A172 (cell line): ENCODE measurements at places on chromosomes 12 and 14.
A peak's percentile ranks its signal among the peaks of the same experiment; 100 is the strongest.

- no peak for DNase-seq
Measured at GRCh38 chr14:76717508-76718290, 43.6 kb upstream of the VASH1 start.

GRCh38 chr12:124992874-124993625 lies 395 bp upstream of the BRI3BP start:
- DNase-seq, result peak; percentile 52

DNA sequence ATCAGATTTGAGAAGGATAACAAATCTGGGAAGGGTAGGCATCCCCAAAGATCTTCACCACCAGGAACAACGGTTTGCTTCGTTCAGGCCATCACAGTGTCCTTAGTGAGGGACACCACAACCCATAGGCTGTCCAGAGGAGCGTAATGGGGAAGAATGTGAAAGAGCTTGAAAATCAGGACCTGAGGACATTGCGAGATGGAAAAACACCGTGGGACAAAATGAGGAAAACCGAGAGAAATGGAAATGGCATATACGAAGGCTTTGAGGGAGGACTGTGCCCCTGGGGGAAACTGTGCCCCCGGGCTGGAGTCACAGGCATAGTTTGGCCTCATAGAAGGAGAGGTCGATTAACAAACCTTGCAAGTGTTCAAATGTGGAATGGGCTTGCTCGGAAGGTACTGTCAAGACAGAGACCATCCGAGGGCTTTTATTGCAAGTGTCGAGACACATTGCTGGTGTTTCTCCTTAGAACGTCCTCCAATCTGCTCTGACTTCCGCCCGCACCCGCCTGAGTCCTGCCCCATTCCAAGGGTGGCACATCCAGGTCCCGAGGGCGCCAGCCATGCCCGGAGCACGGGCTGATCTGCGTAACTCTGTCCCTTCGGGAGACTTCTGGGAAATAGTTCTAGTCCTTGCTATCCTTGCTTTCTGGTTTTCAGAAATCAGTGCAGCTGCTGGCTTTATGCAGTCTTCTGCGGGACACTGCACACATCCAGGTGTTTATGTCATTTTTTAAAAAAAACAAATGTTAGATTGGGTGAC lies 885 bp upstream of the PALS1 start:
- no peak for DNase-seq

- no peak for DNase-seq
Measured at GRCh38 chr14:81312289-81312876, 87.7 kb downstream of the STON2 start.

GRCh38 chr12:123271001-123271668 lies 521 bp downstream of the CDK2AP1 start:
- peak; percentile 15 for DNase-seq

- no peak for DNase-seq
Measured at GRCh38 chr12:110533607-110534006, 31.5 kb downstream of the RAD9B start.

GRCh38 chr12:55996201-55996714 lies 818 bp upstream of the SUOX start:
- peak; percentile 58 for DNase-seq

GRCh38 chr12:85814071-85814470 lies 22.1 kb downstream of the RASSF9 start:
- DNase-seq, result no peak

GRCh38 chr12:16175840-16176239 lies 101.6 kb downstream of the SLC15A5 start:
- DNase-seq, result no peak

DNA sequence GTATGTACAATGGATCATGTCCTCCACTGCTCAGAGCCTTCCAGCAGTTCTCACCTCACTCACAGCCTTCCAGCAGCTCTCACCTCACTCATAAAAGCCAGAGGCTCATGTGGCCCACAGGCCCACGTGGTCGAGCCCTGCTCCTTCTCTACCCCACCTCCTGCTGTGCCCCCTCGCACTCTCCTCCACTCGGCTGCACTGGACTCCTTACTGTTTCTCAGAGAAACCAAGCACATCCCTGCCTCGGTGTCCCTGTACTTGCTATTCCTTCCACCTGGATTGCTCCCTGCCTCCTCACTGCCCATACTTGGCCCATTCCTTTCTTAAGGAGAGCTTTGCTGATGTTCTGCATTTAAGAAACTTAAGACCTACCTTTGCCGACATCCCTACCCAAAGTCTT lies 219.7 kb downstream of the ZFP36L1 start:
- no peak for DNase-seq

DNA sequence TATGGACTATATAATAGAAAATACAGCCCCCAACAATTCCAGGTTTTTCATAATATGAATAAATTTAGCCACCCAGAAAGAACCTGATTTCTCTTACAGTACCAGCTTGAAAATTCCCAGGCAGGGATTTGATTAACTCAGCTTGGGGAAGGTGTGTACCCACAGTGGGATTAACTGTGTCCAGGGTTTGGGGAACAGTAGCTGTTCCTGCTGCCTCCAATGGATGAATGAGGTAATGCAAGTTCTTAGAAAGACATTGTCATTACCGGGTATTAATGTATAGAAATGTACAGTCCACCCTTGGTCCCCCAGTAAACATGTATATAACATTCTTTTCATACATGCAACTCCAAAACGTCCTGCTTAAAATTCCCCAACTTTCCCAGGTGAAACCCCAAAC lies 115.6 kb downstream of the LRIG3 start:
- DNase-seq, result no peak

DNA sequence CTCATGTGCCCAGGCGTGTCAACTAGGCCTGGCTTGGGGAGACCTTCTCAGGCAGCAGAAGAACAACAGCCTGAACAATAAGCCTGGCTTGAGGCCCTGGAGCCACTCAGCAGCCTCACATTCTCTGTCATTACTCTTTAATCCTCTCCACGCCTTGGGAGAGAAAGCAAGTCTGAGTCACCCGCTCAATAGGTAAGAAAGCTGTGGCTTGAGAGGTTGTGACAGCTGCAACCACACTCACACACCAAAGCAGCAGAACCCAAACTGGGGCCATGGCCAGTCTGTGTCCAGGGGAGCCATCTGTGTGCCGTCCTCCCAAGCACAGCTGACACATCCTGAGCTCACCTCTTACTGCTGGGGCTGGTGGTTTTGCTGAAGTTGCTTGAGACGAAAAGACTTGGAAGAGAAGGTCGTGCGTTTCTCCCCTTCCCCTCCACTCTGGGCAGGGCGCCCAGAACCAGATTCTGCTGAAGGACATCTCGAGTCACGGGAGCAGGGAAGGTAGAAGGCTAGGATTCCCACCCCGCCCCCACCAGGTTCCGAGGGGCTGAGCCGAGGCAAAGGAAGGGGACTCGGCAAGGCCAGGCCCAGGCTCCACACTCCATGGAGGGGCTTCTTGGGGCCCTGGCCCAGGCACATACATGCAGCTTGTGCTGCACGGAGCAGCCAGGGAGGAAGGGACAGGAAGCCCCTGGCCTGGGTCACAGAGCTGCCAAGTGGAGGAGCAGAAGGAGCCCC lies 5.5 kb downstream of the TMEM63C start:
- peak; percentile 84 for DNase-seq

DNA sequence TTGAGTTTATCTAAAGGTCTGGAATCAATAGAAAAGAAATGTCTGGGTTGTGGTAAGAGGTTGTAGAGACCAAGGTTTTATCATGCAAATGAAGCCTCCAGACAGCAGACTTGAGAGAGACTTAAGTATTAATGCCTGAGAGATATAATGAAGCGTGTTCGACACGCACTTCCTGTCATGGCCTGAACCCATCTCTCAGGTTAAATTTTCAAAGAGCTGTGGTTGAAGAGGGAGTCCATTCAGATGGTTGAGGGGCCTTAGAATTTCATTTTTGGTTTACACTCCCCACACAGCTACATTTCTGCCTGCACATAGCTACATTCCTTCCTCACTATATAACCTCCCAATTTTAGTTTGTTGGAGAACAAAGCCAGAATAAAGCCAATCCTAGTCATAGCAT lies 10.1 kb upstream of the CLEC12A start:
- no peak for DNase-seq

DNA sequence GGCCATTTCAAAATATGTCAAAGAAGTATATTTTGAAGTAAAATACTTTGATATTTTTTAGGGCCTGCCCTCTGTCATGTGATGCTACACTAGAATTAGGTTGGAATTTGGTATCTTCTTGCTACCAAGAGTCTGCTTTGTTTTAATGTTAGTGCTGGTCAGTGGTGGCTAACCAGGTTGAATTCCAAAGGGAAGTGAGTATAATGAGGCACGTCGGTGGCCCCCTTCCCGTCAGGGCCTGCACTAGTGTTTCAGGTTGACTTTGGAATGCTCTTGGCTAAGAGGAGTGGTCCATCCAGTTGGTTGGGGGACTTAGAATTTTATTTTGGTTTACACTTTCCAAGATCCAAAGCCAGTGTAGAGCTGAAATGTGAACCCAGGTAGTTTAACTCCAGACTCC lies 185.4 kb downstream of the NOVA1 start:
- no peak for DNase-seq

DNA sequence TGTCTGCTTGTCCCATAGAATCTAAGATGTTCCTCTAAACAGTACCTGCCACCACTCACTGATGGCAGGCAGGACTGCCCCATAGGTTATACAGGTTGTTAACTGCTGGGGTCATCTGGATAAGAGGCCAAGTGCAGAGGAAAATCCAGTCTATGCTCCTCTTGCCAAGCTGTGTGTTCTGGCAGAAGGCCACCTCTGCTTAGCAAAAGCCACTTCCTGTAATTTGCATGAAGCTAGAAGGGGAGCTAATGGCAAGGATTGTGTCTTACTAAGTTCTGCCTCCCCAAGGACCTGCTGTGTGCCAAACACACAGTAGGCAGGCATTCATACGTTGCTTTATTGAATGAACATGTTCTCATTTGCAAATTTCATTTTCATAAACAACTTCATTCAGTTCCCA lies 445.4 kb downstream of the BCL11B start:
- no peak for DNase-seq

DNA sequence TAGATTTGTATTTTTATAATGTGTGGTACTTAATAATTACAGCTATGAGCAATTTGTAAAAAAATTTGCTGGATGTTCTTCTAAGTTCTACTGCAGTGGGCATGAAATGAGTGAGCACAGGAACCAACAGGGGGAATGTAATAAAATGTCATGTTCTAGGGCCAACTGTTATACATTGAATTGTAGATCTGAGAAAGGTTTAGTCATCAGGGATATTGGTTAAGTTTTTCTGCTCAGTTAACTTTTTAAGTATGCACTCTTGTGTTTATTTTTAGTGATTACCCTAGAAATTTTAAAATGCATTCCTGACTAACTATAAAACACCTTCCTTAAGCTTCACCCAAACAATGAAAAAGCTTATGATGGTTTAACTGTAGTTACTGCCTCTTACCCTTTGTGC lies 101.8 kb downstream of the CAND1 start:
- no peak for DNase-seq

DNA sequence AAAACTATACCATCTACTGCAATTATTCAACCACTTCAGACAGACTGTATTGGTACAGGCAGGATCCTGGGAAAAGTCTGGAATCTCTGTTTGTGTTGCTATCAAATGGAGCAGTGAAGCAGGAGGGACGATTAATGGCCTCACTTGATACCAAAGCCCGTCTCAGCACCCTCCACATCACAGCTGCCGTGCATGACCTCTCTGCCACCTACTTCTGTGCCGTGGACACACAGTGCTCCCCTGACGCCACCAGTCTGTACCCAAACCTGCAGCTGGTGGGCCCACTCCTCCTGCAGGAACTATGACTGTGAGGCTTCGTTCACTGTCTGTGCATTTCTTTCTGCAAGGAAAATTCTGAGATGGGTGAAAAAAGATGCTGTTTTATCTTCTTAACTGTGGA lies 284.7 kb downstream of the DAD1 start:
- no peak for DNase-seq

GRCh38 chr12:85872497-85873091 lies 1.5 kb upstream of the NTS start:
- peak; percentile 45 for DNase-seq

DNA sequence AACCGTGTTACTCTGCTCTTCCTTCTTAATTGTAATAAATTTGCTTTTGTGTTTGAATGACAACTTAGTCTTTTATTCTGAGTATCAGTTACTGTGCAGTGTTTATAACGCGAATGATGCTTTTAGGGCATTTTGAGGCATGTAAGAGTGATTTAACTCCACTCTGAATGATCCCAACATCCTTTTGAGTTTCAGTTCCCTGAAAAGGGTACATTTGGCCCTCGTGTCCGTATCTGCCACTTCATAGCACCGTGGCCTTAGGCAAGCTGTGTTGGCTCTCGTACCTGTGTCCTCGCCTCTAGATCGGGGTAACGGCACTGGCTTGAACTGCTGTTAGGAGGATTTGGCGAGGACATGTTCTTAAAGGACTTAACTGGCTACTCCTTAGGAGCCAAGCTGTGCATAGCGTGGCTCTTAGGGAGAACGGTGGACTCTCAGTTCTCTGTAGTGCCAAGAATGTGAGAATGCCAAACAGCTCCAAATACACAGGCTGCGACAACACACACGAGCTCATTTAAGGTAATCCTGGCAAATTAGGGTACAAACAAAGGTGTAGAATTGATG lies 92.0 kb downstream of the PPP2R5C start:
- no peak for DNase-seq

GRCh38 chr14:101019541-101019940 lies 116.0 kb upstream of the RTL1 start:
- no peak for DNase-seq

- no peak for DNase-seq
Measured at GRCh38 chr14:74596741-74597450, 15.1 kb downstream of the LTBP2 start.

GRCh38 chr12:126247936-126248335 lies 1182.7 kb downstream of the AACS start:
- no peak for DNase-seq

DNA sequence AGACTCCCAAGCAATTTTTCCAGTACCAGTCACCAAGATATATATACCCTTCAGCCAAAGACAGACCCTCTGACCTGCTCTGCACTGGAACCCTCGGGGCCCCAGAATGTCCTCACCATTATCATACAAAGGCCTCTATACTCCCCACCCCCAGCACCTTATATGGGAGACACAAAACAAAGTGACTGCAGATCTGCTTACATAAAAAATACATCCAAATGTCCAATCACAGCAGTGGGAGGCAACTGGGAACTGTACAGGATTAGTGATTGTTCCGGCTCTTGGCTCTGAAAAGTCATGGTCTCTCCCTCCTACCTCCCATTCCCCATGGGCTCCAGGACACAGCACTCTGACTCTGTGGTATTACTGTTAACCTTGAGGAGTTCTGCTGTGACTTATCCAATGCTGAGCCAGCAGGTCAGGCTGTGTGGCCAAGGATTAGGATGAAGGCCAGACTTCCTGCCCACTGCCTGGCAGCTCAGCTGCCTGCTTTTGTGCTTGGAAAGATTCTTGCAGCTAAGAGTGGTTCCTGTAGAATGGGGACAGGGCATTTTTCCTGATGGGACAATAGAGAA lies 13.7 kb downstream of the OXA1L start:
- no peak for DNase-seq

GRCh38 chr12:6567112-6567670 lies 900 bp downstream of the NOP2 start:
- no peak for DNase-seq
